ENCODE measurements at places on chromosomes 1 and 21.
A peak's percentile ranks its signal among the peaks of the same experiment; 100 is the strongest.

DNA sequence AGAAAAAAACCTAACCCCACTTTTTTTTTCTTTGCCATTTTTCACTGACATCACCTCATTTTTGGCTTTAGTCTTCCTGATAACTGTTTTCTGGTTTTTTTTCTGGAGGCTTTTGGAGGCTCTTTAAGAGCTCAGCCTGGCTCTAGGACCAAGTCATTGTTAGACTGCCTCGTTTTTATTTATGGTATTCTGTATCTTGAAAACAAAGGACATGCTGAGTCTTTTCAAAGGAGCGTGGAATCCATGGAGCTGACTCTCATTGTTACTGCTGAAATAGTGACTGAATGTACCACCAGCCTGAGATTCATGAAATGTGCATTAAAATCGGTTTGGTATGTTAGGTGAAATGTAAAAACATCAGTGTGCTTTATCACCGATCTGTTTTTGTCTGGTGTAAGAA lies 28.0 kb downstream of the RASAL2 start:
- DNase-seq, result no peak

DNA sequence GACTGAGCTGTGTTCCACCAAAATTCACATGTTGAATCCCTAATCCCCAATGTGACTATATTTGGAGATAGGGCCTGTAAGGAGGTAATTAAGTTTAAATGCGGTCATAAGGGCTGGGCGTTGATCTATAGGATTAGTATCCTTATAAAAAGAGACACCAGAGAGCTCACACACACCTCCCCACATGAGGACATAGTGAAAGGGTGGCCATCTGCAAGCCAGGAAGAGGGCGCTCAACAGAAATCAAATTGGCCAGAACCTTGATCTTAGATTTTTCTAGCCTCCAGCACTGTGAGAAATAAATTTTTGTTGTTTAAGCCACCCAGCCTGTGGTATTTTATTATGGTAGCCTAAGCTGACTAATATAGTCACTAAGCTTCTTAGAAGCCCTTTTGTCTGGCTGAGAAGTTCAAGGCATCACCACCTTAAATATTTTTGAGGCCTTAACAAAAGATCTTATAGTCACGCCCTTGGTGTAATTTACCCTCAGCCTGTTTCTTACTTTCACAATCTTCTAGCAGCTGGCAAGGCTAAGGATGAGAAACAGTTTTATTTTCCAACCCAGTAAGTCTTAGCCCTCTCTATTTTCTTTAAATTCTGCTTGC lies 28.8 kb downstream of the GORAB start:
- no peak for DNase-seq

- no peak for DNase-seq
These were observed 3.0 kb downstream of the CCDC17 start for GRCh38 chr1:45620588-45621500.

- DNase-seq, result no peak
These were observed 283.1 kb downstream of the GRIK1 start for GRCh38 chr21:29656504-29657239.

DNA sequence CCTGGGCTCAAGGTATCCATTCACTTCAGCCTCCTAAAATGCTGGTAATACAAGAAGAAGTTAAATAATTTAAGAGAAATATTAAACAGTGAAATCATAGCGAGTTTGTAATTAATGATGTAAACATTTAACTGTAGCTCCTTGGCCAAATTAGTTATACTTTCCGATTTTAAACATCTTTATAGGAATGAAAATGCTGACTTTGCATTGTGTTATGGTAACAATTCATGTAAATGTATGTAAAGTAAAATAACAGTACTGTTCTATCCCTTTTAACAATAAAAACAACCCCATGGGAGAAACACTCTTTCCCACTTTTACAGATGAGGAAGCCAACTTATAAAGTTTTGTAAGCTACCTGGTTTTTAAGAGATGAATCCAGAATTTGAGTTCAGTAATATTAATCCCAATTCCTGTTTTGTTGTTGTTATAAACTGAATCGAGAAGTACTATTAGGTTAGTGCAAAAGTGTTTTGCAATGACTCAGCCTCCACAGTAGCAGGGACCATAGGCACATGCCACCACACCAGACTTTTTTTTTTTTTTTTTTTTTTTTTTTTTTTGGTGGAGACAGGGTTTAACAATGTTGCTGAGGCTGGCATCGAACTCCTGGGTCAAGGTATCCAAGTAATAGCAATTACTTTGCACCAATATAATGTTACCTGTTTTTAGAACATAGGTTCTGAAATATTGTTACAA lies 1360.4 kb downstream of the BRINP3 start:
- DNase-seq, result no peak

DNA sequence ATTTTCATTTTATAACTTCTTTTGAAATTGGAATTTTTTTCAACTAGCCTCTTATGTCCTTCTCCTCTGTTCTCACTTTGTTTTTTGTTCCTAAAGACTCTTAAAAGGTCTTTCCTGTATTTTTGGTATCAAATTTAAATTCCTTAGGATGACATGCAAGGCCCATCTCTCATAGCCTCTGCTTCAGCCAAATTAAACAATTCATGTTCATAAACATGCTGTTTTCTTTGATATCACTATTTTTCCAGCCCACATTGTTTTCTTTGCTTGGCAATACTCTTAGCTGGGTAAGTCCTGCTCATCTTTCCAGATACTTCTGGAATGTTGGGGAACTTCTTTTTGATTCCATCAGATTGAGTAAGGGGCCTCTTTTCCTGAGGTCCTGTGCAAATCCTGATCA lies 55.8 kb upstream of the GPR88 start:
- DNase-seq, result peak; percentile 57

DNA sequence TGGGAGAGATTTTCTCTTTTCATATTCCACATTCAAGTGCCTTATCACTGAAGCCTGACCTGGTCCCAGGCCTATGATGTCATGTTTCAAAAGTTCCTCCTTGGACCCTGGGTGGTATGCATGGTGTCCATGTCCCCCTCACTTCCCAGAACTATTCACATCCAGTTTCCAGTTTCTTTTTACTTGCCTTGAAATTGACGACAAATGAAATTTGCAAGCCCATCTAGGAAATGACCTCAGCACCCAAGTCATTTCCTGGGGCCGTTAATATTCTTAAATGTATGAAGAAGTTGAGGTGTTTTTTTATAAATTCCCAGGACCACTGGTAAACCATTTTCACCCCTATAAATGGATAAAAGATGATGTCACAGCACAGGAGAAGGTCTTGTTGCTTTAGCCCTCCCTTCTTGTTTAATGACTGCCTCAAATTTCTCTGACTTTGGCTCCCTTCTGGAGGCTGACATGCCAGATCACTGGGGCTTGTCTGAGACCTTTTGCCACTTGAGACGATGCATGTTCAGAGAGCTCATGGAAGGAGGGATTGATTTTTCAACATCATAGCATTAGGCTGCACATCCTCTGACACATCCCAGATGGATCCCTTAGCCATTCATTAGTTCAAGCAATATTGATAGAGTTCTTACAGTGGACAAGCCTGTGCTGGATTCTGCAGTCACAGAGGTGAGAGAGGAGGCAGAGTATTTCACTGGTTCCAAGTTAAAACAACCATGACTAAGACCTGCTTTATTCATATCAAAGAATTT lies 221.3 kb downstream of the PLPP3 start:
- DNase-seq, result no peak

DNA sequence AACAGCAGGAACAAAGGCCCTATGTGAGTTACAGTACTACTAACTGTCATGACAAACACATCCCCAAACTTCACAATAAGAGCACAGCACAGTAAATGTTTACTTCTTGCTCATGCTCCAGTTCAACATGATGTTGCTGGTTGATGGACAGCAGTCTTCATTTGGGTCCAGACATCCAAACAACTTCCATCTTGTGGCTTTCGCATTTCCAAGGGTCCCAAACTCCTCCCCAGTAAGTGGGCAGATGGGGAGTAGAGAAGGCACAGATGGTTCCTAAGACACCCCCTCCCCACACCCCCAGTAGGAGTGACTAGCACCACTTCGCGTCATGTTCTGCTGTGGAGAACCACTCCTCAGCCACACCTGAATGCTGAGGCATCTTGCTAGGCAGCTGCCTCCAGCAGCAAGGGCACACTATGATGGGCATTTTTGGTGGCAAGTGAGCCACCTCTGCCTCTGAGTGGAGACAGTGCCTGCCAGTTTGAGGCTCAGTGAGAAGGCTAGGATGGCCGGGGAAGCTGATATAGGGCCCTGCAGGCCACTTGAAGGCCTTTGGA lies 32.7 kb upstream of the CD2 start:
- DNase-seq, result no peak

DNA sequence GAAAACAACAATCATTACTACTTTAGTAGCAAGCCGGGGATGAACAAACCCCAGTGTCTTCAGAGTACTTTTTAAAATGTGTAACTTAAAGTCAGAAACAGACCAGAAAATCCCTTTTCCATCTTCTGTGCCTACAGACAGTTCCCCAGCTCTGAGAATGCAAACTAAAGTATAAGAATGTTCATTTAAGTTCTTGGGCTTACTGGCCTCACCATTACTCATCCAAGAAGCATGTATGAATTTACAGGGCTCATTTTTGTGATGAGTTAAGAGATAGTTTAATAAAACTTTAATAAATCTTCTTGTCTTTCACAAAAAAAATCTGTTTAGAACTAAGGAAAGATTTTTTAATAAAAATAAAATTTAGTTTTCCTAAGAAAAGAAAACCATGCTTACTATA lies 4.6 kb downstream of the LPGAT1 start:
- no peak for DNase-seq

GRCh38 chr1:31371121-31371959 lies 1.5 kb downstream of the FABP3 start:
- no peak for DNase-seq

DNA sequence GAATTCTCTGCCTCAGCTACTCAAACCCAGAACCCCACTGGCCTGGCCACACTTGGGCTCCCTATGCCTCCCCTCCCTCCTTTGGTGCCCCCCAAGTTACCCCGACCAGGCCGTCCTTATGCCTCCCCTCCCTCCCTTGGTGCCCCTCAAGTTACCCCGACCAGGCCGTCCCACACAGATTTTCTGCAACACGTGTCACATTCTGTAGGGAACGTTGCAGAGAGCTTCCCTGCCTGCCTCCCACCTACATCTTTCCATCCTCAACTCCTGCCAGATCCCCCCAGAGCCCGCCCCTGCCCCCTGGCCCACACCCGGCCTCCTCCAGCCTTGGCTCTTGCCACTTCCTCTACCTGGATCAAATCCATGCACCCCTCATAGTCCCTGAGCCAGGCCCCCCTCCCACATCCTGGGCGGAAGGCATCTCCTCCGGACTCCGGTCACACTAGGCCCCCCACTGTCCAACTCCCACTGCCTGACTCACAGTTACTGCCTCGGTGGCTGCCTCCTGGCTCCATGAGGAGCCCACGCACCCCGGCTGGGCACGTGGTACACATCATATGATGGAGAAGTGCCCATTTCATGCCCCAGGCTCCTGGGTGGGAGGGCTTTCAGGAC lies 41.2 kb downstream of the KCNAB2 start:
- no peak for DNase-seq

GRCh38 chr1:225454733-225455132 lies 26.9 kb upstream of the LBR start:
- no peak for DNase-seq

DNA sequence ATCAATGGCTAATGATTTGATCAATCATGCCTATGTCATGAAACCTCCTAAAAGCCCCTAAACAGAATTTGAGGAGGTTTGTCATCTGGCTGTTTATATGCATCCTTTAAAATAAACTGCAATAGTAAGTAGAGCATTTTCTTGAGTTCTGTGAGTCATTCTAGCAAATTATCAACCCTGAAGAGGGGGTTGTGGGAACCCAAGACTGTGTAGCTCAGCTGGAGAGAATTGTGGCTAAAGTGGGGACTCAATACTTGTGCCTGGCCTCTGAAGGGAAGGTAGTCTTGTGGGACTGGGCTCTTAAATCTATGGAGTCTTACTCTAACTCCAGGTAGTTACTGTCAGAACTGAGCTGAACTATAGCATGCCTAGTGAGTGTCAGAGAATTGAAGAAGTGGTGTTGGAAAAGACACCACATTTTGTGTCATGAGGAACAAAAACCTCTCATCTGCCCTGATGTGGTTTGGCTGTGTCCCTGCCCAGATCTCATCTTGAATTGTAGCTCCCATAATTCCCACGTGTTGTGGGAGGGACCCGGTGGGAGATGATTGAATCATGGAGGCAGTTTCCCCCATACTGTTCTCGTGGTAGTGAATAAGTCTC lies 402.4 kb downstream of the USH2A start:
- DNase-seq, result no peak

- DNase-seq, result no peak
These were observed 8.3 kb downstream of the NT5C1A start for GRCh38 chr1:39663559-39663958.

- no peak for DNase-seq
These were observed 558 bp downstream of the USP1 start for GRCh38 chr1:62437273-62437940.
